ENCODE measurements at places on chromosomes 2 and 18. TPM values are rescaled to one million over a fixed set of nuclear protein-coding genes. Genes with fewer than 3 reads are reported as not detected.

Gene CD8A
- total RNA-seq = not detected

Gene AP1S3
- total RNA-seq = 2.3 TPM

Gene UCN
- not detected for total RNA-seq

Gene CABYR
- total RNA-seq = 4.0 TPM

Gene CYP26B1
- 0.18 TPM for total RNA-seq

Gene VWA3B
- total RNA-seq = not detected

Gene POTEF
- not detected for total RNA-seq

Gene MERTK
- total RNA-seq = not detected

Gene ATIC
- 47.3 TPM for total RNA-seq

Gene MC4R
- not detected for total RNA-seq

Gene CYP27C1
- total RNA-seq = not detected

Gene UGT1A3
- total RNA-seq = not detected

Gene TTN
- under 0.01 TPM for total RNA-seq

Gene SERPINB12
- not detected for total RNA-seq

Gene BOLL
- total RNA-seq = not detected

Gene GKN2
- not detected for total RNA-seq

Gene TRMT61B
- total RNA-seq = 7.5 TPM

Gene UGT1A9
- total RNA-seq = not detected

Gene MC5R
- not detected for total RNA-seq

Gene GPBAR1
- 0.53 TPM for total RNA-seq

Gene SAG
- not detected for total RNA-seq

Gene ANKRD30BL
- not detected for total RNA-seq

Gene ARHGEF33
- total RNA-seq = not detected

Gene FOXI3
- not detected for total RNA-seq
